ENCODE measurements at places on chromosomes 2 and 18.

DNA sequence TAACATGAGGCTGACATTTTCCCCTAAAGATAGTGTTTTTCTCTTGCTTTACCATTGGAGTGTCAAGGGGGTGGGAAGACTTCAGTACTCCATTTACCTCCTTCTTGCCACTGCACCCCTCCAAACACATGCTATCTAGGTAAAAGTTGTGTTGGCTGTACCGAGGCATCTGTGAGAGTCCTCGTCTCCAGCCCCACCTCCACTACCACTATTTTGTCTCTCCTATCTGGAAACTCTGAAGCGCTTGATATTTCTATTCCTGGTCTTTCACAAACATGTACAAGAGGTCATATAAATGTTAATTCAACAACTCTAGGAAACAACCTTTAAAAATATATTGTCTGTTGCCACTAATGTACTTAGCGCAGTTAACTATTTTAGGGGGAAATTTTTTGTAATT, 132.6 kb downstream of the PKP4 start:
- no peak for DNase-seq

- DNase-seq, result no peak
Measured at GRCh38 chr2:69022548-69022947, 9.6 kb downstream of the ANTXR1 start.

GRCh38 chr2:202418027-202418426, 41.9 kb downstream of the BMPR2 start:
- DNase-seq, result no peak

- DNase-seq, result no peak
Measured at GRCh38 chr2:235935773-235936172, 232.4 kb downstream of the GBX2 start.

GRCh38 chr2:105431367-105432043, 32.7 kb upstream of the FHL2 start:
- DNase-seq, result no peak

Measured in fibroblast of the conjunctiva (primary cell).